CD4-positive, alpha-beta T cell (primary cell): ENCODE measurements at places on chromosomes 1 and 21.
A peak's percentile ranks its signal among the peaks of the same experiment; 100 is the strongest.

GRCh38 chr1:61580417-61580816, 144.5 kb downstream of the TM2D1 start:
- no peak for DNase-seq

DNA sequence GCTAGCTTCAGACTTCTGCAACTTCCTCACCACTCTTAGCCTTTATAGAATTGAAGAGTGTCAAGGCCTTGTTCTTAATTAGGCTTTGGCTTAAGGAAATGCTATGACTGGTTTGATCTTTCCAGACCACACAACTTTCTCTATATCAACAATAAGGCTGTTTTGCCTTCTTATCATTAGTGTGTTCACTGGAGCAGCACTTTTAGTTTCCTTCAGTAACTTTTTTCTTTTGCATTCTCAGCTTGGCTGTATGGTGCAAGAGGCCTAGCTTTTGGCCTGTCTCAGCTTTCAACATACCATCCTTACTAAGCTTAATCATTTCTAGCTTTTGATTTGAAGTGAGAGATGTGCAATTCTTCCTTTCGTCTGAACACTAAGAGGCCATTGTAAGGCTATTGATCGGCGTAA, 8.6 kb downstream of the PRKACB start:
- DNase-seq: no peak

- DNase-seq: peak; percentile 64
Observed at GRCh38 chr1:156705321-156705917, at the start of gene CRABP2. Gene CRABP2 (minus strand): TSS chr1:156705583. CDS start chr1:156705446, 137 bp downstream.

DNA sequence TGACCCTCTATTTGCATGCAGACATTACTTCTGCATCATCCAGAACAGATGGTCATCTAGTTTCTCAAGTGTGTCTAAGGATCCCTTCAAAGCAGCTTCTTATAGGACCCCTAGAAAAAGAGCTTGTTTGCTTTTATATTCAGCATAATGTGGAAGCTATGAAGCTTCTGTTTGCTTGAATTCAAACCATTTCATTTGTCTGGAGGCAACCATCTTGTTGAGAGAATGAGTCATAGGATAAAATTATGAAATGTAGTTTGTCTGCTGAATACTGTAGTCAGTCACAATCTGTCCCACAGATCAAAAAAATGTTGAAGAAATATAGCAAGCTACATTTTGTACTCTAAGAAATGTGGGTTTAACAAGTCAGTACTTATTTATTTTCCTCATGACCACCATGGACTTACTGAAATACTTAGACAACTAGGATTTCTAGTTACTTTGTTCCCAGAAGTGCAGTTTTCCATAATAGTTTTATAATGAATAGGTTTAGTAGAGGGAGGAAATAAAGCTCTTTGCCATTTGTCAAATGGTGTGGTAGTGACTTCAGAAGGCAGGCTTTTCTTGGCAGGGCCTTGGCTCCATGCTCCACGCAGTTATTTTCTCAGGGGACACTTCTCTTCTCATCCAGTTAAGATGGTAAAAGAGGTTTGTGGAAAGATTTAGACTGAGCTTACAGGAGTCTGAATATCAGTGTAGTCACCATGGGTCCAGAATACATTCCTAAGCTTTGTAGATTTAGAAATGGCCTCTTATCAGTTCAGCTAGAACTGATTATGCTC, 74.8 kb upstream of the DEPDC1 start:
- DNase-seq: no peak

DNA sequence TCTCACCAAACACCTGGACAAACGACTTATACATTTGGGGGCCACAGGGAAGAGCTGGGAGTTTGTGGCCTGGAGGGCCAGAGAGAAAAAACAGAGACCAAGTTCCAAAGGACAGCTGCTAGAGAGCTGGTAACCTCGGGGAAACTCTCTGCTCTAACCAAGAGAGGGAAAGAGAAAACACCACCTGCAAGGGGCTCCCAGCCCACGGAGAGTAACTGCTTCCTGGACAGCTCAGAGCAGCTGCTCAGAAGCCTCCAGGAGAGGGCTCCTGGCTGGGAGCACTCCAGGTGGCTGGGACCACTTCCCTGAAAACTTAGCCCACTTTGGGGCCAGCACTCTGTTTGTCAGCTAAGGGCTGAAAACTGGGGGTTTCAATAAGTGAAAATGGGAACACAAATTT, 154.8 kb upstream of the GRIK3 start:
- DNase-seq: no peak

- no peak for DNase-seq
Observed at GRCh38 chr1:212862111-212862690, 4.1 kb downstream of the FLVCR1 start.

DNA sequence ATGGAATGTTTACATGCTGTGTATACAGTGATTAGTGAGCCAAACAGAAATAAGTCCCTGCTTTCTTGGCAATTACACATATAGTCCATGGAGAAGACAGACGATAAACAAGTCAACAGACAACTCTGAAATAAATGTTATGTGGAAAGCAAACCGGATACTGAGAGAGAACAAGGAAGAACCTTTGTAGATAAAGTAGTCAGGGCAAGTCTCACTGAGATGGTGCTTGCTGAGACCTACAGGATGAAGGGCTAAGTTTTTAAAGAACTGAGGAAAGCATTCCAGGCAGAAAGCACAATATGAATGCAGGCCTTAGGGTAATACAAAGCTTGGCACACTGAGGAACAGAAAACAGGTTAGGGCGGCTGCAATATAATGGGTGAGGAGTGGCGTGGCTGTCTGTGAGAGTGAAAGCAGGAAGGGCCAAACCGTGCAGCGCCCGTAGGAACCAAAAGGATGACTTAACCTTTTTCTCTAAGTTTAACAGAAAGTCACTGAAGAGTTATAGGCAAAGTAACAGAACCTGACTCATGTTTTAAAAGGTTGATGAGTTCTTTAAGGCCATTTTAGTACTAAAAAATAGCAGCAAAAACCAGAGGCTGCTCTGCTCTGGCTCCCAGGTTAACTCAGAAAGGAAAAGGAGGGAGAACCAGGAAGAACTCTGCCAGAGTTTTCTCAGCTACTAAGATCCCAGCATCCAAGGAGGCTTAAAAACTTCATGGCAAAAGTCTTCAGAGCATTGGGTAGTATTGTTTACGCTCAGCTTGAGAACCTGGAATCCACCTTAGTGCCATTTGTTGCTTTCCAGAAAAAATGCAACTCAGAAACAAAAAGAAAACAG, 8.7 kb upstream of the TTF2 start:
- peak; percentile 29 for DNase-seq

DNA sequence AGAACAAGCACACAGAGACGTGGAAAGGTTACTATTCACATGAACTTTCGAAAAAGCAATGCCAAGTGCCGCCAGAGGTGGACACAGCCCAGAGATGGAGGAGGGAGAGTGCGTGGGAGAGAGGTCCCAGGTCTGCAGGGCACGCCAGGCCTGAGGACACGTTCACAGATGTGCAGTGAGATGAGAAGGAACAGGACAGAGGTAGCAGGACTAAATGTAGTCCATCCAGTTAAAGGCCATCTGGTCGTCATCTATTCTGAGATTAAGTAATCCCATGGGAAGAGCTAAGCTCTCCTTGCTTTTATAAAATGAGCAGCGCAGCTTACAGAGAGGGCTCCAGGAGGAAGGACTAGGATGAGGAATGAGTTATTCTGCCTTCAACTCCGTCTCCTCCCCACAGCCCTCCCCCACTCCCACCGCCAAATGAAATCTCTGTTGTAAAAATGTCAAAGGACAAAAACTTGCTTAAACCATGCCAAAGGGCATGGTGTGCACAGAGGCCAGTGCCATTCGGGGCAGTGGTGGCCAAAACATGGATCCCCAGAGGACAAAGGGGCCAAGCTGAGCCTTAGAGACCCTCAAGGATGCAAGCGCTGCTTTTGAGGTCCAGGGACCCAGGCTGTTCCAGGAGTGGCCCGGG, 85.4 kb upstream of the SLC25A33 start:
- no peak for DNase-seq

GRCh38 chr1:184408580-184408979, 21.8 kb downstream of the C1orf21 start:
- DNase-seq: no peak

GRCh38 chr1:246381452-246381851, 125.6 kb downstream of the SMYD3 start:
- DNase-seq: no peak

DNA sequence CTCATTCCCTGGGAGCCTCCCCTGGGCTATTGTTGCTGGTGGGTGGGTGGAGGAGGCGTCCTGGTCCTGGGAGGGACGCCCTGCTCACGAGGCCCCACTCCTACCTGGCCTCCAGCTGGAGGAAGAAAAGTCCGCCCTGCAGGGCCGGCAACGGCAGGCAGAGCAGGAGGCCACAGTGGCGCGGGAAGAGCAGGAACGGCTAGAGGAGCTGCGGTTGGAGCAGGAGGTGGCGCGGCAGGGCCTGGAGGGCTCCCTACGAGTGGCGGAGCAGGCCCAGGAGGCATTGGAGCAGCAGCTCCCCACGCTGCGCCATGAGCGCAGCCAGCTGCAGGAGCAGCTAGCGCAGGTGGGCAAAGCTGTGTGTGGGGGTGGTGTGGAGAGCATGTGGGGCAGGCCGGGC, 24.9 kb downstream of the CROCC start:
- DNase-seq: no peak

DNA sequence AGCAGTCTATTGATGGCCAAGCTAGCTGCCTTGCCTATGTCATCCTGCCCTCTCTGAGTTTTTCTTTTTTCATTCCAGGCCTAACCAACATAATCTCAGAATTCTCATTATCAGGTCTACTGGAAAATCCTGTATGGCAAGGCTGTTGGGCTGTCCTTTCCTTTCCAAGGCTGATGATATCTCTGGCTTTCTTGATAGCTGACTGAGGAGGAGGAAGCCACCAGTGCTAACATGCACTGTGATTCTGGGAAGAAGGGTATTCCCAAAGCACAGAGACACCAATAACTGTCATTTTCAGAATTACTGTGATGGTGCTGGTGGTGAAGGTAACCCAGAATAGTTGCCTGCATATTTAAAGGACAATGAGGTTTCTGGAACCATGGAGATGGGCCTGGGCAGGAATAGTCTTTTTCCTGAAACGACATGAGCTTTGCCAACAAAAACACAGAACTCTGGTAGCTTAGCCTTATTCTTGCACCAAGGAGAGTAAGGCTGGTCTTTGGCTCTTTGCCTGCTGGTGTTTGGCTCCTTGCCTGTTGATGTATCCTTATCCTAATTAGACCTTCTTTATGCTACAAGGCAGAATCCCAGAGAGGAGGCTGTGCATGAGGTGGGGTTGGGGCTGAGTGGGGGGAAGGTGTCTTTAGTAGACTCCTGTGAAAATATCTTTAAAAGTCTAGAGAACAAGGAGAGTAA, 157.4 kb downstream of the TNFSF18 start:
- no peak for DNase-seq

DNA sequence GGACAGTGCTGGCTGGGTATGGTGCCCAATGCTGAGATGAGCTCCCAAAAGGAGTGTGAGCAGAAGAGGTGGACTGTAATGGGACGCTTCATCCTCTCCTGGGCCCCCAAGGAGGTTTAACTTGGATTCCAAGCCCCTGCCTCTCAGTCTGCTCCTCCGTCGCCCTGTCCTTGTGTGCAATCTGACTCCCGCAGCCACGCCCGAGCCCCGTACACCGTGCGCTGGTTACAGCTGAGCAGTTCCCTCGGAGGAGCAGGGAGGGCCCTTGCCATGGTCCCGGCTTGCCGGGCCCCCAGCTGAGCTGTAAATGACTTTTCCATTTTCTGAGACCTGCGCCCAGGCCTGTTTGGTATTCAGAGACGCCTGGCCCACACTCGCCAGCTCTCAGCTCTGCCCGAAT, 53.7 kb downstream of the PAX7 start:
- DNase-seq: no peak

DNA sequence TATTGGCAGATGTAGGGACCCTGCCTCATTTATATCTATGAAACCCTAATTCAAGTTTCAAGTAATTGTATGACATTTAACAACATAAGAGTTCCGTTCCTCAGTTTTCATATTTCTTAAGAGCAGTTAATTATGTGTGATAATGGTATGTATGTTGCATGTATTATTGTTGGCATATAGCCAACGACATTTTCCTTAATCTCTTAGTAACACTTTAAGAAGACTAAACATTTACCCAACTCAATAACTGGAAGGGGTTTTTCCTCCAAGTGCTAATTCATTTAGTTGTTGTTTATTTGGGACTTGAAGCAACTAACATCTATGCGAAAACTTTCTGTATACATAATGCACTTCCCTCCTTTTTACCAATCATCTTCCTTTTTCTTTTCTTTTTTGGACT, 1.5 kb upstream of the RALGPS2 start:
- no peak for DNase-seq

- DNase-seq: no peak
Observed at GRCh38 chr1:162994921-162995320, 74.2 kb upstream of the RGS4 start.

- DNase-seq: no peak
Observed at GRCh38 chr1:208058267-208058666, 147.3 kb upstream of the CD34 start.

- DNase-seq: no peak
Observed at GRCh38 chr1:16391411-16391810, 24.4 kb downstream of the SZRD1 start.

DNA sequence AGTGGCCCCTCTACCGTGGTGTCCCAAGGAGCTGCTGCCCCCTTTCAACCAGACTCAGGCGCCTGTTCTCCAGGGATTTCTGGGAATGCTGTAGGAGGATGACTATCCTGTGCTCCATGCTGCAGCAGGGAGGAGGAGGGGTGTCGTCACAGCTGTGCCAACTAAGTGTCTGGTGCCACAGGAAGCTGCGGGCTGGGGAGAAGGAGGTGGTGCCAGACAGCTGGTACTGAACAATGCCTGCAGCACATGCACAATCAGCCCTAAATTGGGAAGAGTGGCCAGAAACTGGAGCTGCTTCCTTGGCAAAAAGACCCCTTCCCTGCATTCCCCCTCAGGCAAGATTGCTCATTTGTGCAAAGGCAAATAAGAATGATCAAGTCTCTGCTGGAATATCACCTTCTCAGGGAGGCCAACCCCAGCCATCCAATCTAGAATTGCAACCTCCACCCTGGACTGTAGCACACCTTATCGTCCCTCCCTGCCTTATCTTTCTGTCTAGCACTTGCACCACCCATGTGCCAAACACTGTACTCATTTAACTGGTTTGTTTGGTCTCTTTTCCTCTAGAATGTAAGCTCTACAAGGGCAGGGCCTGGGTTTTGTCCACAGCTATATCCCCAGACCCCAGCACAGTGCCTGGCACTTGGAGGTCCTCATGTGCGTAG, 33.3 kb downstream of the LAMB3 start:
- no peak for DNase-seq

DNA sequence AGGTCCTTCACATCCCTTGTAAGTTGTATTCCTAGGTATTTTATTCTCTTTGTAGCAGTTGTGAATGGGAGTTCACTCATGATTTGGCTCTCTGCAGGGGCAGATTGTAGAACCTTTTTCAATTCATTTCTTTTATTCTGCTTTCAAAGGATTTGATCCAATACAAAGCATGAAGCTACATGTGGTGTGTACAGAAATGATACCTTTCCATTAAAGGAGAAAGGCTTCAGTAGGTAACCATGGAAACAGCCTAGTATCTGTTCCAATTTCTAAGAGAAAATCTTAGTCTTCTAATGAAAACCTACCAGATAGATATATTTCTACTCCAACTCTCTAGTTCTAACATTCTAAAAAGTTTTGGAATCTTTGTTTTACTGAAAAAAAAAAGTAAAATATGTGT, 105.0 kb downstream of the SYT14 start:
- no peak for DNase-seq

- DNase-seq: no peak
Observed at GRCh38 chr1:147611586-147611985, 58.7 kb downstream of the ACP6 start.
